ENCODE measurements at places on chromosomes 2 and 18. TPM values are rescaled to one million over a fixed set of nuclear protein-coding genes. Genes with fewer than 3 reads are reported as not detected.

GRCh38 chr2:32947484-32948143 is 861 bp downstream of the LTBP1 start:
- DNase-seq, result peak; percentile 62

DNA sequence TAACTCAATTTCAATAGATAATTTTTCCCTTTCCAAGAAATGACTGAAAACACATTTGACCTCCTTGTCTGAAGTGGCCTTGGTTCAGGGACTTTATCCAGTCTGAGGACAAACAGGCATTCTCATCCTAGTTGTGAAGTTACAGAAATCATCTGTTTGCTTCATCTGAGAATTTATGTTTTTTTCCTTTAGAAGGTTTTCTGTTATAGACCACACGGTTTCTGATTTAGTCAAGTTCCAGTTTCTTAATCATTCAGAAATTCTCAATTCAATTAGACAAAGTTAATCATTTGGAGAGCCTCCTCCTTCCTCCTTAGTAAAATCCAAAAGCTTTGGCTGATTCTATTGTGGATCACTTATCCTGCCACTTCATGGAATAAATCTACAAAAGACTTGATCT is 60.9 kb downstream of the ICOS start:
- no peak for DNase-seq

DNA sequence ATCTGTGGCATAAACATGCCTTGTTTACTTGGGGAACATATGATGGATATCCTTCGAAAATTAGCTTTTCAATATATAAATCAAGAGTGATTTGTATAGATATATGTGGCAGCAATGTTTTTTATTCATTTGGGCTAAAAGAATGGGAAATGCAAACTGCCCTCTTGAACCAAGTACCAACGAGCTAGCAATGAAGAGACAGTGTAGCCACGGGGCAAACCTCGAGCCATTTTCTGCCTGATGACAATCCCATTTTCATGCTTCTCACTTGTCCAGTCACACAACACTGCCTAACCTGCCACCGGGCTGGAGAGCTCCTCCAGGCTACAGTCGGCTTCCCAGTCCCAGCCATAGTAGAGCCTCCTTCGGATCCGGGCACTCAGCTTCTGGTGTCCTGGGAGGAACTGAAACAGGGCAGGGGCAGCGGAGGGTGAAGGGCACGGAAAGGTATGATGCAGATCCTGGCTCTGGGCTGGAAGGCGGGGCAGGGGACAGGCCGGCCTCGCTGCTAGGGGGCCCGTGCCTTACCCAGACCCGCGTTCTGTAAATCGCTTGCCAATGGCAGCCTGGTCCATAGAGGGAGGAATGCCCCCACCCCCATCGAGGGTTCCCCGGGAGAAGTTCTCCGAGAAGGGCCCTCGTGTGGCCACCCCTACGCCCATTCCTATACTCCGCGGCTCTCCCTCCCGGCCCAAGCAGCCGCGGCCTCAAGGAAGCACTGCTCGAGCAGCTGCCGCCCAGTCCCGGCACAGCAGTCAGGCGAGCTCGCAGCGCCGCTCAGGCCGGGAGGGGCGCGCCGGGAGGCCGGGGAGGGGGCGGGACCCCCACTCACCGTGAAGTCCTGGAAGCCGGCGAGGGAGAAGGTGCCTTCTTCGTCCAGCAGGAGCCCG is 552 bp downstream of the CNPPD1 start:
- peak; percentile 71 for DNase-seq

DNA sequence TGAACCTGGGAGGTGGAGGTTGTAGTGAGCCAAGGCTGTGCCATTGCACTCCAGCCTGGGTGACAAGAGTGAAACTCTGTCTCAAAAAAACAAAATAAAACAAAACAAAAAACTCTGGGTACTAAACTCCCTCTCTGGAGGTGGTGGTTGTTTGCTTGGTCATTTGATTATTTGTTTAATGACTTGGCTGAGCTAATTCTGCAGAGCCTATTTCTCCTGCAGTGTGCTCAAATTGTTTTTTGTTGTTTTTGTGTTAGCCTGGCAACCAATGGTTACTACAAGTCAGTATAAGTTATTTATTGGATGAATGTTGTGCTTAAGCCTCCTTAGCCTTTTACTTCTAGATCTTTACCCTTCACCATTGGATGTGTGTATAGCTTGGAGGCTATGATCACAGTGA is 387.5 kb downstream of the ADCYAP1 start:
- no peak for DNase-seq

- DNase-seq, result no peak
These were observed 96.5 kb downstream of the PTPRM start for GRCh38 chr18:7663366-7664312.

DNA sequence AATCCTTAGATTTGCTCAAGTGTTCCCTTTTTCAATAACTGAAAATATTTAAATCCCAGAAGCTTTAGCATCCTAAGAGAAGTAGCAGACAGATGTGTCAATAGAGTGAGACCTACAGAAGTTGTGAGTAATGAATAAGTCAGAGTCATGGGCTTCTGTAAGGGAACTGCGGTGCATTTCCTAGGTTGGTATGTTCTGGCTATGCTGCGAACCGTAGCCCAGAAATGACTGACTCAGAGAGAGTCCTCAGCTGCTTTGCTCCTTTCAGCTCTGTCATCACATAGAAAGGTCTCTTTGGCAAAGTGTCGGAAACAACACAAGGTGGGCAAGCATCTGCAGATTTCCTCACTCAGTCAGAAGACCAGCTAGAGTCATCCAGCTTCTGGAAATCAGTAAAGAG is 297.1 kb downstream of the ARHGAP15 start:
- no peak for DNase-seq

DNA sequence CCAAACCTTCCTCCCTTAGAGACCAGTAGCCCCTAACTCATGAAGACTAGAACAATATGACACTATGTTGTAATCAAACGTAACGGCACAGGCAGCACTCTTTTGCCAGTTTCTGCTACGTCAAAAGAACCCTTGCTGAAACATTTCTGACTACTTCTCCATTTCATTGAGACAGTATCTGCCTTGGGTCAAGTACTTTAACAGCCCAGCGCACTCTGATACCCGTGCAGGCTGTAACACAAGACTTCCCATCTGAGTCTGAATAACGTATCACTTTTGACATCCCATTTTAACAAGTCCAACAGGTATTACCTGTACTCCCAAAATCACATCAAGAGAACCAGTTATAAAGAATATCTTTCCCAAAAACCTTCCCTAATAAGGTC is 38.4 kb downstream of the TBC1D8 start:
- no peak for DNase-seq

GRCh38 chr2:209368914-209369313 is 54.9 kb upstream of the MAP2 start:
- DNase-seq, result peak; percentile 81

DNA sequence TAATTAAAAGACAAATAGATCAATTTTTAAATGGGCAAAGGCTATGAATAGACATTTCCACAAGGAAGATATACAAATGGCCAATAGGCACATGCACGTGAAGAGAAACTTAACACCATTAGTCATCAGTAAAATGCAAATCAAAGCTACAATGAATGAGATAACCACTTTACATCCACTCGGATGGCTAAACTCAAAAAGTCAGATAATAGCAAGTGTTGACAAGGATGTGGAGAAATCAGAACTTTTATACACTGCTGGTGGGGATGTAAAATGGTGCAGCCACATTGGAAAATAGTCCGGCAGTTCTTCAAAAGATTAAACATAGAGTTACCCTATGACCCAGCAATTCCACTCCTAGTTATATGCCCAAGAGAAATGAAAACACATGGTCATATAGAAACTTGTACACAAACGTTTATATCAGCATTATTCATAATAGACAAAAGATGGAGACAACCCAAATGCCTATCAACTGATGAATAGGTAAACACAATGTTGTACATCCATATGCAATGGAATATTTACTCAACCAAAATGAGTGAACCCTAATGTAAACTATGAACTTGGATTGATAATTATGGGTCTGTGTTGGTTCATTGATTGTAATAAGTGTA is 51.1 kb downstream of the SMAD7 start:
- DNase-seq, result no peak

DNA sequence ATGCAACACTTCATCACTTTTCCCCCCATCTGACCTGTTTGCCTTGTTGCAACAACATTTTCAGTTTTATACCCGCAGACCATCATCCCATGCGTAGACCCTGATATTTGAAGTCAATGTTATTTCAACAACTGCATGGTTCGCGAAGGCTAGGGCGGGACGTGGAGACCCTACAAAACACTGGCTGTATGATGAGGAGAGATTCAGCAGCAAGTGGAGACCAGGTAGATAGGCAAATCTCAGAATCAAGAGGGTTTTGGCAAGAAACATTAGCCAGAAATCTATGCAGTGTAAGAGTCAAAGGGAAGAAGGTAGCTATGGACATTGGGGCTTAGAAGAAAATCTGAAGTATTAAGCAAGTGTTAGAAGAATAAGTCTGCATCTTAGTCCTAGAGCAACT is 42.4 kb upstream of the SPAG16 start:
- no peak for DNase-seq

DNA sequence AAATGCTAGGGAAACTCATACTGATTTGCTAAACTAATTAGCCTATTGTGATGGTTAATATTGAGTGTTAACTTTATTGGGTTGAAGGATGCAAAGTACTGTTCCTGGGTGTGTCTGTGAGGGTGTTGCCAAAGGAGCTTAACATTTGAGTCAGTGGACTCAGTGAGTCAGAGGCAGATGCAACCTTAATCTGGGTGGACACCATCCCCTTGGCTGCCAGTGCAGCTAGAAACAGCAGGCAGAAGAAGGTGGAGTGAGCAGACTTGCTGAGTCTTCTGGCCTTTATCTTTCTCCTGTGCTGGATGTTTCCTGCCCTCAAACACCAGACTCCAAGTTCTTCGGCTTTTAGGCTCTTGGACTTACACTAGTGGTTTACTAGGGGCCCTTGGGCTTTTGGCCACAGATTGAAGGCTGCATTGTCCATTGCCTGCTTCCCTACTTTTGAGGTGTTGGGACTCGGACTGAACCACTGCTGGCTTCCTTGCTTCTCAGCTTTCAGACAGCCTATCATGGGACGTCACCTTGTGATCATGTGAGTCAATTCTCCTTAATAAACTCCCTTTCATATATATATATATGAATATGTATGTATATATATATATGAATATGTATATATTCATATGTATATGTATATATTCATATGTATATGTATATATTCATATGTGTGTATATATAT is 69.7 kb downstream of the RPRM start:
- DNase-seq, result no peak

DNA sequence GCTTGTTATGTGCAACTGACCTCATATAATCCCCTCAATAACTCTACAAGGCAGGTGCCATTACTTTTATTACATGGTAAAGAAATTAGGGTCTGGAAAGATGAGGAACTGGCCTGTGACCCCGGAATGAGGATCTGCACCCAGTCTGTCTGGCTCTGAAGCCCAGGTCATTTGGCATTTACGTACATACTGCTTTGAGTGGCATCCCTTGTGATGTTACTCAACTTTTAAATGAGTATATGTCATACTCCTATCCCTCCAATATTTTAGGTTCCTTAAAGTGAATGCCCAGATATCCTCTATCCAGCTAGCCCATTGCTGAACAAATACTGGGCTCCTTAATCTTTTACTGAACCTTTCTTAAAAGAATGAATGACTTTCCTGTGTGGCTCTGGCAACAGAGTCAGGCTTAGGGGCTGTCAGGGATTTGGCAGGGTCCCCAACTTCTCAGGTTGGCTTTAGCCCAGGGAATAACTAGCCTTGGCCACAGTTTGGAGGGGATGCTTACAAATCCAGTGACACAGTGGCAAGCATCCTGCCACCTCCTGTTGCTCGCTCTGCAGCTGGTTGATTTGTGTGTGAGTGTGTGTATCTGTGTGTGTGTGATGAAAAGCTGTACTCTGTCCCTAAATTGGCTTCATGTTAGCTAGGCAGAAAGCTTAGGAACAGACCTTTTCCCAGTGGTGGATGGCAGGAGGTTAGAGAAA is 3.4 kb upstream of the CXCR4 start:
- DNase-seq, result no peak

GRCh38 chr2:143533846-143534245 is 404.6 kb downstream of the ARHGAP15 start:
- DNase-seq, result no peak

- DNase-seq, result peak; percentile 75
These were observed 26.1 kb downstream of the KCTD18 start for GRCh38 chr2:200483729-200484198.

- no peak for DNase-seq
These were observed 62.9 kb upstream of the CYRIA start for GRCh38 chr2:16728351-16729136.

- DNase-seq, result no peak
These were observed 113.8 kb downstream of the NFATC1 start for GRCh38 chr18:79509536-79509930.

GRCh38 chr2:206011795-206012194 is 74.2 kb downstream of the INO80D start:
- DNase-seq, result no peak

GRCh38 chr2:224982226-224982625 is 60.0 kb downstream of the DOCK10 start:
- DNase-seq, result no peak

GRCh38 chr2:54581326-54582039 is 125.4 kb downstream of the SPTBN1 start:
- DNase-seq, result no peak

- DNase-seq, result peak; percentile 79
These were observed 35.5 kb upstream of the CTDP1 start for GRCh38 chr18:79644006-79644665.

DNA sequence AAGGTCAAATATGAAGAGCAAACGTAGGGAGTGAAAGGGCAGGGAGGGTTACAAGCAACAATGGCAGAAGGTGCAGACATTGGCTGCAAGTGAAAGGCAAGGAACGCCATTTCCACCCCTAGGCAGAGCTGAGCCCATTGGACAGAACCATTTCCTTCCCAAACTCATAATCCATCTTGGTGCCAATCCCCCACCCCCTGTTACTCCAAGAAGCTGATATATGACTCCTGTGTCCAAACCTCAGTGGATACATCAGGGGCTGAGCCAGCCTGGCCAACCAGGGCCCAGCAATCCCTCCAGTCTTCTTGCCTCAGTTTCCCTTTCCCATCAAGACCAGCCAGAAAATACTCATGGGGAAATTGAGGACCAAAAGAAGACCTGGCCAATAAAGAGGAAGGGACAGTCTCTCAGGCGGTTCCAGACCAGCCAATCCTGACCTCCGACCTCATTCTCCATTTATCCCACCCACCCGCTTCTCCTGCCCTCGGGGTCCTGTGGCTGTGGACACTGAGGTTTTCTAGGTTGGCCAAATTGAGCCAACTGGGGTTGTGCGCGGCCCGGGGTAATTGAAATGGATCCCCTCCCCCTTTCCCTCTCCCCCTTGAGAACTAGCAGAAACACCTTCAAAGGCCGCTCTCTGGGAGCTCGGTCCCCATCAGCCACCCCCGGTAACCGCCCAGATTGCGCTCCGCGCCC is 24.8 kb downstream of the TNS1 start:
- no peak for DNase-seq

Gene C2orf81
- total RNA-seq, result 0.32 TPM

Gene PPIG
- total RNA-seq, result 37.4 TPM

Gene CYTIP
- 3.7 TPM for total RNA-seq

Gene SPC25
- total RNA-seq, result 11.2 TPM

Gene MC5R
- not detected for total RNA-seq

Gene SP140
- 0.08 TPM for total RNA-seq

All from hepatocyte (in vitro differentiated cells).